Suprapubic skin (tissue), 4 donors: ENCODE measurements at places on chromosomes 2 and 18. TPM values are rescaled to one million over a fixed set of nuclear protein-coding genes. Genes with fewer than 3 reads are reported as not detected.

DNA sequence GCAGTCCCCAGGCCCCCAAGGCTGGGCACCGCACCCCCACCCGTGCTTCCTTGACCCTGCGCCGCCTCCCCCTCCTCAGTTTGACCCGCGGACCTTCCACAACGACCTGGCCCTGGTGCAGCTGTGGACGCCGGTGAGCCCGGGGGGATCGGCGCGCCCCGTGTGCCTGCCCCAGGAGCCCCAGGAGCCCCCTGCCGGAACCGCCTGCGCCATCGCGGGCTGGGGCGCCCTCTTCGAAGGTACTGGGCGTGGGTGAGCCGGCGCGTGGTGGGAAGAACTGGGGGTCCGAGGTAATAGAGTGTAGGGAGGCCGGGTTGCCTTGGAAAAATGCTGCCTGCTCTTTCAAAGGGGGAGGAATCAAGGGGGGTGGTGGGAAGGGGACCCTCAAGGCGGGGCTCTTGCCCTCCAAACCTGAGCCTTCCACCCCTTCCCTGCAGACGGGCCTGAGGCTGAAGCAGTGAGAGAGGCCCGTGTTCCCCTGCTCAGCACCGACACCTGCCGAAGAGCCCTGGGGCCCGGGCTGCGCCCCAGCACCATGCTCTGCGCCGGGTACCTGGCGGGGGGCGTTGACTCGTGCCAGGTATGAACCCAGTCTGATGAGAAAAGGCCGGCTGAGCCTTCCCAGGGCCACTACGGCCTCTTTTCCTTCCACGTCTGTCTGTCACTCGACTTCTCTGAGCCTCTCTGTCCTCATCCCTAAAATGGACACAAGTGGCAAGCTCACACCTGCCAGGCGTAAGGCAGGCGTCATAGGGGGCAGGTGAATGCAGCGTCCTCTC lies 2.6 kb downstream of the PRSS56 start:
- no peak overlapping the region for H3K27ac ChIP-seq
- no peaks in the 10 kb centered on the region for H3K36me3 ChIP-seq
- peaks cover 35% of the 10 kb centered on the region for H3K4me1 ChIP-seq

DNA sequence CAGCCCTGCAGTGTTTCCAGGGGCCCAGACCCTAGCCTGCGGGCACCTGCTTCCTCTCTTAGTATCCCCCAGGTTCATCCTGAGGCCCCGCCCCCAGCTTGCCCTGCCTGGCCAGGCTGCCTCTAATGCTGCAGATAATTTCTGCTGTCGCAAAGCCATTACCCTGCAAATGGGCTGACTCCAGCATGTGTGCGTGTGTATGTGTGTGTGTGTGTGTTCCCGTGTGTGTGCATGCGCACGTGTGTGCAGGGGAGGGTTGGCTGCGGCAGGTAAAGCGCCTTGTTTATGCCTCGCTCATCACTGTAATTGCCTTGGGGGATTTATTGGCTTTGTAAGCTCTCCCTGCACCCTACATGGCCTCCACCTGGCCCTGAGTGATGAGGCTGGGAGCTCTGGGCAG lies 7.6 kb upstream of the PRSS56 start:
- H3K4me3 ChIP-seq = no peak overlapping the region
- peaks cover 28% of the 10 kb centered on the region for H3K27me3 ChIP-seq
- H3K27ac ChIP-seq = no peak overlapping the region
- H3K36me3 ChIP-seq = no peaks in the 10 kb centered on the region
- no peaks in the 10 kb centered on the region for H3K4me1 ChIP-seq

DNA sequence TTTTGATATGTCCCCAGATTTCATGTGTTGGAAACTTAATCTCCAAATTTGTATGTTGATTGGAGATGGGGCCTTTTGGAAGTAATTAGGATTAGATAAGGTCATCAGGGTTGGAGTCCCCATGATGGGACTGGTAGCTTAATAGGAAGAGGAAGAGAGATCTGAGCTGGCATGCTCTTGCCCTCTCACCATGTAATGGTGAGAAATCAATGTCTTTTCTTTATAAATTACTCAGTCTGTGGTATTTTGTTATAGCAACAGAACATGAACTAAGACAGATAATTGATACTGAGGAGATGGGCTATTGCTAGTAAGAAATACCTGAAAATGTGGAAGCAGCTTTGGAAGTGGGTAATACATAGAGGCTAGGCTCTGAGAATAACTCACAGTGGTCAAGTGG lies 48.0 kb downstream of the CDC42EP3 start:
- H3K4me3 ChIP-seq = no peak overlapping the region
- no peaks in the 10 kb centered on the region for H3K27me3 ChIP-seq
- H3K27ac ChIP-seq = no peak overlapping the region
- H3K4me1 ChIP-seq = peaks cover 17% of the 10 kb centered on the region

- no peaks in the 10 kb centered on the region for H3K27me3 ChIP-seq
- H3K4me3 ChIP-seq = no peak overlapping the region
- no peak for DNase-seq
- H3K27ac ChIP-seq = no peak overlapping the region
Observed at GRCh38 chr18:41372046-41372665, 582.9 kb upstream of the PIK3C3 start.

DNA sequence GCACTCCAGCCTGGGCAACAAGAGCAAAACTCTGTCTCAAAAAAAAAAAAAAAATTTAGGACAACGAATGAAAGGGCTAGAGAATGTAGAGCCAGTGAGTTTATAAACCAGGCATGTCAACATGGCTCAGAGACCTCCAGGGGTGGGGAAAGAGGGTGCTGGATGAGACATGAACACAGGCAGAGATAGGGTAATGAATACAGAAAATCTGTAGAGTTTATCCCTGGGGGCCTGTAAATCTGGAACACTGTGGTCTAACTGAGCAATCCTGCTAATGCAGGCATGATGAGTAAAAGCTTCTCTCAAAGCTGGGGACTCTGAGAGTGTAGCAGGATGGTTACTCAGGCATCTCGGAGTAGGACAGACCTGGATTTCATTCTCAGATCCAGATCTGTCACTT lies 59.2 kb upstream of the IGFBP2 start:
- H3K4me1 ChIP-seq = peaks cover 5% of the 10 kb centered on the region
- H3K27ac ChIP-seq = no peak overlapping the region
- H3K4me3 ChIP-seq = no peak overlapping the region
- DNase-seq = no peak

DNA sequence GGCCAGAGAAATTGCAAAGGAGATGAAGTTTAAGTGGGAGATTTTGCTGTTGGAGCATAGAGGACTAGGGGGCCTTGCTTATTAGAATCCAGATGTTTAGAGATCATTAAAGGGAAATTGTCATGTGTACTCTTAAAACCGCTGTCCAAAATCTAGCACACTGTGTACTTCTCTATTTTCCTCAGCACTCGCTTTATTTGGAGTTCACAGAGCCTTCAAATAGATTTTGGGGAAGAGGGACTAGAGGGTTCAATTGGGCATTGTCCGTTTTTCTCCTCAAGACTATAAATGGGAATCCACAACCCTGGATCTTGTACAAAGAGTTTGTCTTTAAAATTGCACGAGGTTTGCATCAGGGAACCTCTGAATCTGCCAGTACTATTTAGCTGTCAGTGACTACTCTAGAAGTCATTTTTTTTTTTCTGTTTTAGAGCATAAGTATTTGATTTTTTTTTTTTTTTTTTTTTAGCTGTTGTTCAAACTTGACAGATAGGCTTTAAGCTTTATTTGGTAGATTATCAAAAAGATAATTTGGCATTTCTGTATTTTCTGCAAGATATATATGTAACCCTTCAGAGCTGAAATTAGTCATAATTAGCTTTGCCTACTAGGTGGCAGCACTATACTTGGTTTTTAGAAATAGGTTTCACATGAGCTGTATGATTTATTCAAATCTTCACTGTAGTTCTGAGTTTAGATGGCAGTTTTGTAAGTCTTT lies 14.2 kb downstream of the PMS1 start:
- DNase-seq = no peak
- no peak overlapping the region for H3K27ac ChIP-seq
- H3K4me3 ChIP-seq = no peak overlapping the region

DNA sequence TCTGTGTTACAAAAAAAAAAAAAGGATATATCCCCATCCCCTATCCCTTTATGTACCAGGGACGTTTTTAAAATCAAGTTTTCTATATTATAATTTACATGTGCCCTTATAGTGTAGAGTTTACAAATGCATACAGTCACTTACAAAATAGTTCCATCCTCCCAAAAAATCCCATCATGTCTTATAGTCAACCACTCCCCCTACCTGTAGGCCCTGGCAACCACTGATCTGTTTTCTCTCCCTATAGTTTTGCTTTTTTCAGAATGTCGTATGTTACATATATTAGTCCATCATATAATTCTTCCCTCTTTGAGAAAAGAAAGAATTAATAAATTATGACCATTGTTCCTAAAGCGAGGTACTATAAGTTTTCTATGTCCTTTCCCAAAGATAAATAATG lies 17.8 kb downstream of the CFAP210 start:
- no peaks in the 10 kb centered on the region for H3K36me3 ChIP-seq
- no peaks in the 10 kb centered on the region for H3K27me3 ChIP-seq
- H3K27ac ChIP-seq = no peak overlapping the region
- no peaks in the 10 kb centered on the region for H3K4me1 ChIP-seq
- H3K4me3 ChIP-seq = no peak overlapping the region

GRCh38 chr2:67341336-67341735 lies 55.8 kb upstream of the ETAA1 start:
- no peaks in the 10 kb centered on the region for H3K4me1 ChIP-seq
- H3K27ac ChIP-seq = no peak overlapping the region
- H3K4me3 ChIP-seq = no peak overlapping the region
- DNase-seq = no peak

DNA sequence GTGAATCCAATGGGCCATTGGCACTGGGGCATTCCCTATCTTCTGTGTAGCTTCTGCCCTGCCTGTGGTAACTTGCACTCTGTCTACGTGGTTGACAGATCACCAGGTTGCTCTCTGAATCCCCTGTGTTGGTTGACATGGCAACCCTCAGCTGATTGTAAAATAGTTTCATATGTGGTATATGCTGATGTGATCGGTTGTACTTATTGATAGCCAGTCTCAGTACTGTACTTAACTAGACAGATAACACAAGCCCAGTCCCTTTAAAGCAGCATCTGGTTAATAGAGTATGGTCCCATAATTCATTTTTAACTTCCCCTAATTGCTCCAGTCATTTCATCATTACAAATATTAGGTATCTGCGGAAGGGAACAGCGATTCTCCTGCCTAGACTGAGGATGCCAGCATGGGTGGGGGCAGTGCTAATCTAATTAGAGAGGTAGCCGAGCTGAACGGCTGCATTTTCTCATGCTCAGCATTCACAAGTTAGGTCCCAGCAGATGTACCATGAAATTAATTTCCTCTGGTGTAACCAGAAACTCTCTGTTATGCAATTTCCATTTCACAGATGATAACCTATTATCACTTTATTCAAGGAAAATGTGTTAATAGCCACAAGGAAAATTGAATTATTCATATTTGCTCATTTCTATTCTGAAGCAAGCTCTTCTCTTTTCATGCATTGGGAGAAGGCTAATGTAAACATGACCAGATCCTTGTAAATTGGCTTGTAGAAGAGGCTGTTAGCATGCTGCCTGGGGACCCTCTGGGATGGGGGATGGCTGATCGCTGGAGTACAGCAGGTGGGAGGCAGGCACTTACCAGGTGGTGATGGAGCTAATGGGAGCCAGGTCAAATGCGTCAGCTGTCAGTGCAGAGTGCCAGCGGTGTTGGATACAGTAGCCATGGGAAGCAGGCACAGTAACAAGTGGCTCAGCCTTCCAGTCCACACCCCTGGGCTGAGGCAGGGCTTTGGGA lies 608.3 kb downstream of the GALR1 start:
- no peaks in the 10 kb centered on the region for H3K36me3 ChIP-seq
- H3K4me3 ChIP-seq = no peak overlapping the region
- H3K27ac ChIP-seq = no peak overlapping the region
- no peak for DNase-seq

- H3K36me3 ChIP-seq = no peaks in the 10 kb centered on the region
- no peak overlapping the region for H3K27ac ChIP-seq
- DNase-seq = no peak
- no peaks in the 10 kb centered on the region for H3K4me1 ChIP-seq
- H3K27me3 ChIP-seq = no peaks in the 10 kb centered on the region
Observed at GRCh38 chr2:18645315-18645714, 55.9 kb upstream of the NT5C1B start.

Gene GKN2
- total RNA-seq = not detected

Gene SLC16A14
- total RNA-seq = 9.2 TPM

Gene CXCR4
- total RNA-seq = 5.1 TPM

Gene MC5R
- total RNA-seq = not detected

Gene HJURP
- total RNA-seq = 1.7 TPM

Gene IL36B
- 7.9 TPM for total RNA-seq

Gene SNORC
- 18.7 TPM for total RNA-seq

Gene SDC1
- total RNA-seq = 258 TPM
